ENCODE measurements at places on chromosomes 3 and 15.

DNA sequence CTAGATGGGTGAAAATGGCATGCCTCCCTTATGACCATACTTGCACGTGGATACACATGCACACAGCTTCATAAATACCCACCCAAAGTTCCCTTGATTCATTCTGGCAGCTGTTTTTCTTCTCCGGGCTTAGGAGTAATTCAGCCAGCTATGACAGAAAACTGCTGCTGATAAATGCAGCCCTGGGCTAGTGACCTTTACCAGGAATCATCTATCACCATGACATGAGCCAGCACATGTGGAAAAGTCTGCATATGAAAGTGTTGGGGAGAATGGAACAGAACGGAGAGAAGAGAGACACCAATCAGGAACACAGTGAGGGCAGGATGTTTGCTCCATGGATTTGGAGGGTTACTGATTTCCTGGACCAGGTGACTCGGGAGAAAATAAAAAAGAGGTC is 706.3 kb downstream of the PDCD6IP start:
- DNase-seq, result no peak

- DNase-seq, result no peak
Observed at GRCh38 chr3:99909714-99910495, 92.2 kb downstream of the CMSS1 start.

GRCh38 chr3:107833043-107833442 is 257.8 kb downstream of the CD47 start:
- no peak for DNase-seq

- DNase-seq, result no peak
Observed at GRCh38 chr15:65630760-65631159, 9.0 kb downstream of the SLC24A1 start.

DNA sequence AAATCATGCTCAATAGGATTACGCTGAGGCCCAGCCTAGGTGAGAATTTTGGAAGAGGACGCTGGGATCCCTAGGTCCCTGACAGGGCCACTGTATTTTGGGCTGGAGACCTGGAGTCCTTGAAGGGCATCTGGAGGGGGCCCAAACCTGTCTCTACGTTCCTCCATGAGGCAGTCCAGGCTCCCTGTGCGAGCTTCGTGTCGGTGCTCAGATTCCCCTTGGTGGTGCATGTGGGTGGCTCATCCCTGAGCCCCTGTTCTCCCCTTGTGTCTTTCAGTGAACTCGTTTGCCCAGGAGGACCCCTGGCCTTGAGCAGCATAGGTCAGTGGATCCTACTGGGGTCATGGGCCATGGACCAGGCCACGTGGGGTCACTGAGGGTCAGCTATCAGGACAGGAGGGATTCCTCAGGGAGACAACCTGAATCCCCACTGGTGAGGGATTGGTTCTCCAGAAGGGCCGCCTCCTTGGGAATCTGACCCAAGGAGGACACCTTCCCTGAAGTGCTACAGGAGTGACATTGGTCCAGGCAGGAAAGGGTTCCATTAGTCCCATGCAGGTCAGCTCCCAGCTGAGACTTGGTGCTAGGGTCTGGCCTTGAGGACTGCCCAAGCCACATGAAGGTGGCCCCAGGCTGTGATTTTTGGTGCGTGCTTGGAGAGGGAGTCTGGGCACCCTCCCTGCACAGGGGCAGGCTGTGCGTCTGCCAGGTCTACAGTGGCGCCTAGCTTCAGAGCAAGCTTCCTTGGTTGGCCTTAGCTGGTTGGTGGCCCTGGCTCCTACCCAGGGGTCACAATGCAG is 229.8 kb downstream of the SNRPN start:
- no peak for DNase-seq
